ENCODE measurements at places on chromosomes 12 and 14.
A peak's percentile ranks its signal among the peaks of the same experiment; 100 is the strongest.

- no peak for DNase-seq
These were observed 32.5 kb upstream of the YAF2 start for GRCh38 chr12:42270596-42270995.

GRCh38 chr12:94435511-94435927 lies 24.1 kb downstream of the CEP83 start:
- no peak for DNase-seq

- DNase-seq, result no peak
These were observed 23.9 kb downstream of the PALS1 start for GRCh38 chr14:67265131-67265530.

- DNase-seq, result no peak
These were observed 50.0 kb downstream of the SPRING1 start for GRCh38 chr12:116687888-116688287.

DNA sequence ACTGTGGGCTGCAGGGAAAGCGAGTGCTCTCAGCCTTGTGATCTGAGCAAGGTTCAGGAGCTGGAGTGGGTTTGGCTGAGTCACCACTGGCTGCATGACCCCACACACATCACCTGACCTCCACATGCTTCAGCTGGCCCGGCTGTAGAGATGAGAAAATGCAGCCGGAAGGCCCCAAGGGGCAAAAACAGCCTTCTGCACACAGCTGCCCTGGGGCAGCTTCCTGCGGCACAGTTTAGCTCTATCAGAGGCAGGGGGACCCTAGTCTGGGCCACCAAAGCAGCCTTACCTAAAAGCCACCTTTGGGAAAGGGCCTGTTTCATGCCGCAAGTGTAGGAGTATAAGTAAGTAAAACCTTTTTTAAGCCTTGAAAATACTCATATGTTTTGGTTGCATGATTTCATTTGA lies 123.3 kb downstream of the SSPN start:
- DNase-seq, result no peak

DNA sequence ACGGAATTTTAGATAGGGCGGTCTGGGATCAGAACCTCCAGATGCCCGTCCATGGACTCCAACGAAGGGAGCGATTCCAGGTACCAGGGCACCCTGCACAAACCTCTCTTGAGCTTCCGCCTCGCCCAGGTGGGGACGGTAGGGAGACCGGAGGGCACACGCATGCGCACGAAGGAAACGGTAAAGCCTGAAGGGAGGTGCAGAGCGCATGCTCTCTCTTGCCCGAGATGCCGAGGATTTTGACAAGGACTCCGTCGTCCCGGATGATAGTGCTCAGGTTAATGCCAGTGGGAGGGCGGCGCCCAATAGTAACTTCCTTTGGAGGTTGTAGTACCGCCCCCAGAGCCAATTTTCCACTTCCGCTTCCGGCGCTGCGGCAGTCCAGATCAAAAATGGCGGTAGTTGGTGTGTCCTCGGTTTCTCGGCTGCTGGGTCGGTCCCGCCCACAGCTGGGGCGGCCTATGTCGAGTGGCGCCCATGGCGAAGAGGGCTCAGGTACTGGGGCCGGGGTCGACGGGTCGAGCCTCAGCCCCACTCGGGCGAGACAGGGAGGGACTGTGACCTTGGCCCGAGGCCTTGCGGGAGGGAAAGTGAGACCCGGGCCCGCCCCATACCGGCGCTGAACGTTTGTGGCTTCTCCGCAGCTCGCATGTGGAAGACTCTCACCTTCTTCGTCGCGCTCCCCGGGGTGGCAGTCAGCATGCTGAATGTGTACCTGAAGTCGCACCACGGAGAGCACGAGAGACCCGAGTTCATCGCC lies at the start of gene COX6A1:
COX6A1 (plus strand) TSS at position 379 of the 760 bp plus-strand sequence; CDS start at position 393, 14 bp downstream.
- DNase-seq, result peak; percentile 96

- no peak for DNase-seq
These were observed 11.6 kb downstream of the A2M start for GRCh38 chr12:9104087-9104486.

DNA sequence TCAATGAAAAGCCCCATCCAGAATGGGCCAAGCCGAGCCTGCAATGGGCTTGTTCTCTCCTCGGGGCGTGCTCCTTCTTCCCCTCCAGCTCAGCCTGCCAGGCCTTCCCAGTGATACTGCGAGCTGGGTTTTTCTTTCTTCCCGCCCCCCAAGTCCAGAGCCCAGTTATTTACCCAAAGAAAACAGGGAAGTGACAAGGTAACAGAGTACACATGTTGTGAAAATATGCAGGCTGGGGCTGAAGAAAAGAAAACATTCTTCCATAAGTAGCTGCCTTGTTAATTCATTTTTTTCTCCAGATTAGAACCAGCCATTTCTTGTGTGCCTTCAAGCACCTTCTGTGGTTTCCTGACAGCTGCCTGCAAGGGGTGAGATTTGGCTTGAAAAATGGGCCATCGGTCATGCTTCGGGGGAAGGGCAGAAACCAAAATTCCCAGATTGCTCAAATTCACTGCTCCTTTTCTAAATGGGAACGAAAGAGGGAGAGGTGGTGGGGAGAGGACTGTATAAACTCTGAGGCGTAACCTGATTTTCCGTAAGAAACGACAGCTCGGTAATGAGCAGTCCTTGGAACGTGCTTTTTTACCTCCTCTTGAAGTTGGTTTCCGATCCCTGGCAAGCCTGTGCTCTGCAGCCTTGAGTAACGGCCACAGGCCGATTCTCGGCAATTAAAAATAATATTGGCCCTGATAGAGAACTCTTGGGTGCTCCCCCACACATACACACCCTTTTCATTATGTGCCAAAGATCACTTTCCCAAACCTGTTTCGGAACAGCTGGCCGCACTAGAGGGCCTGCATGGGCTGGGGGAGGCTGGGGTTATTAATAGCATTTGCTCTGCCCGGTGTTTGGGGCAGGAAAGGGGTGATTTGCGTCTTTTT lies 229.4 kb downstream of the ZFP36L1 start:
- DNase-seq, result no peak

- no peak for DNase-seq
These were observed 18.0 kb downstream of the MFAP5 start for GRCh38 chr12:8644345-8645248.

DNA sequence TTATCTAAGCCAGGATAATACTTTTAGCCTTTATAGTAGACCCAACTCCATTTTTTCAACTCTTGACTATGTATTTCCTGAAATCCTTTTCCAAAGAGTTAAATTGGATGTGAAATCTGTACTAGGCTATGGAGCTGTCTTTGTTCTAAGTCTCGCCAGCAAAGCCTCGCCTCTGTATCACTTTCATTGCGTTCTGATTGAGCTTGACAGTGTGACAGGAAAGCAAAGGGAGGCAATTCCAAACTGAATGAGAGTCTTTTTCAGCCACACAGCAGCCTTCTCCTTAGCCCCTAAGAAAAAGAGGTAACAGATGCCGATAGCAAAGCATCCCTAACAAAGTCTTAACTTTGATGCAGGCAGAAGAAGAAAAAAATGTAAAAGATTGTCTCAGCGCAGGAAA lies 154.6 kb upstream of the OTX2 start:
- DNase-seq, result no peak

DNA sequence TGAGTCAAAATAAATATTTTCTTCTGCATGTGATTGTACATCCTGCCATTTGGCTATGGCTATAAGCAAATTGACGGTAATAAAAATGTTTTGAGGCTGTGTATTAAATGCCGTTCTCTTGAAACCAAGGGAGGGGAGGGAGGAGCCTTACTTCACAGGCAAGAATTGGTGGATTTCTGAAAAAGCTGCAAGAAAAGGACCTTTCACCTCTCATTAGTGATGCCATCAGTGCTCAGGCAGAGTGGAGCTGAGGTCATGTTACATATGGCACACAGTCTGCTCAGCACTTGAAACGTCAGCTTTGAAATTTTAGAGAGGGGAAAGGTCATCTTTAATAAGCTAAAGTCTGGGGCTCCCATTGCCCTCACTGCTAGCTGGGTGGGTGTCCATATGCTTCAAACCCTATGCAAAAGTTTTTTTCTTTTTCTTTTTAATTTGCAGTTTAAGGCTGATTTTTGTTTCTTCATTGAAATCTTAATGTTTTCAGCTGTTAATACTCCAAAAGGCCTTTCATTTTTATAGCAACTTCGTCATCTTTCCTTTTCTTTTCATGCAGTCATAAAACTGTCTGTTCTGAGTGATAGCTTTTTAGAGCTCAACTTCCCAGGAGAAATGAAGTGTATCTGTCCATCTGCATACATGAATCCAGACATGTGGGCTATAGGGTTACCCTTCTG lies 9.8 kb upstream of the SIX1 start:
- DNase-seq, result peak; percentile 84

GRCh38 chr14:61615743-61616523 lies 79.4 kb upstream of the HIF1A start:
- no peak for DNase-seq

- DNase-seq, result peak; percentile 21
These were observed 59.7 kb downstream of the LGMN start for GRCh38 chr14:92688434-92689375.

- no peak for DNase-seq
These were observed 321.6 kb downstream of the ZFP36L1 start for GRCh38 chr14:68471029-68471963.

DNA sequence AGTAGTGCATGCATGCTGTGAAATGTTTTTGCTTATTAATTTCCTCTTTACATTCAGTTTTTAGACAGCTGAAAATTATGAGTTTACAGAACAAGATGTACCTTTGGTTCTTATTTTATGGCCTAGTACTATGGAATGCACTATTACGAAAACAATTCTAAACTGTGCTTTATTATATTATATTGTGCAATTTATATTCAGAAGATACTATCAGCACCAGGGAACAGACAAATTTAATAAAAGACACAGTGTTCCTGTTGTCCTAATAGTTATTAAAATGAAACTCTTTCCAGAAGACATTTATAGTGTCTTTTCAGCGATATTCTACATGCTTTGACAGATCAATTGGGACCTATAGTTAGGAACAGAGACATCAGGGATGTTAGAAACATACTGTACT lies 427.3 kb downstream of the BTG1 start:
- DNase-seq, result no peak

DNA sequence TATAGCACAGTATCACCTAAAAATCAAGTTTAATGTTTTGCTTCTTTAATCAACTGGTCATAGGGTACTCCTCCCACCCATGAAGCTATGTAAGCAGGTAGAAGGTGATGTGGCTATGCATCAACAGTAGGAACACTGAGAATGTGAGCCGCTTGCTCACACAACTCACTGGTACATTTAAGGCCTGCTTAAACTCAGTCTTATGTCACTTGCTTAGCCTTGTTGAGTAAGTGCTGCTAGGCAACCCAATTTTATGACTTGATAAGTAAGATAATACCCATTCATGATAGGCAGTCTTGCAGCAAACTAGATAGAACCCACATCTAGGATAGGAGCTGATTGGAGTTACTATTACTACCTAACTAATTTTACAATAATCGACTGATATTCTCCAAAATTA lies 70.0 kb upstream of the BMP4 start:
- no peak for DNase-seq

DNA sequence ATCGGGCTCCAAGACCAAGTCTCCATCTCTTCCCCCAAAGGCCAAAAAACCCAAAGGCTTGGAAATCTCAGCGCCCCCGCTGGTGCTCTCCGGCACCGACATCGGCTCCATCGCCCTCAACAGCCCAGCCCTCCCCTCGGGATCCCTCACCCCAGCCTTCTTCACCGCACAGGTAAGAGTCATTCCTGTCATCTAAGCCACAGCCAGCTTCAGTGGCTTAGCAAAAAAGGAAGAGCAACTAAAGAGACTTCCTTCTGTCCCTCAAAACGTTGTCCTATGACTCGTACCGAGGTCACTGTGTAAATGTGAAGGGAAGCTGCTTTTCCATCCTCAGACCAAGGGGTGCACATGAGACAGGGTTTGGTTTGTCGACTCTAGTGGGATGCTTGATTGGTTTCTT lies 53.4 kb downstream of the ELK3 start:
- DNase-seq, result no peak

- no peak for DNase-seq
These were observed 2.8 kb upstream of the DHH start for GRCh38 chr12:49097381-49097780.

- peak; percentile 68 for DNase-seq
These were observed 139.1 kb upstream of the PELI2 start for GRCh38 chr14:55979096-55979495.

DNA sequence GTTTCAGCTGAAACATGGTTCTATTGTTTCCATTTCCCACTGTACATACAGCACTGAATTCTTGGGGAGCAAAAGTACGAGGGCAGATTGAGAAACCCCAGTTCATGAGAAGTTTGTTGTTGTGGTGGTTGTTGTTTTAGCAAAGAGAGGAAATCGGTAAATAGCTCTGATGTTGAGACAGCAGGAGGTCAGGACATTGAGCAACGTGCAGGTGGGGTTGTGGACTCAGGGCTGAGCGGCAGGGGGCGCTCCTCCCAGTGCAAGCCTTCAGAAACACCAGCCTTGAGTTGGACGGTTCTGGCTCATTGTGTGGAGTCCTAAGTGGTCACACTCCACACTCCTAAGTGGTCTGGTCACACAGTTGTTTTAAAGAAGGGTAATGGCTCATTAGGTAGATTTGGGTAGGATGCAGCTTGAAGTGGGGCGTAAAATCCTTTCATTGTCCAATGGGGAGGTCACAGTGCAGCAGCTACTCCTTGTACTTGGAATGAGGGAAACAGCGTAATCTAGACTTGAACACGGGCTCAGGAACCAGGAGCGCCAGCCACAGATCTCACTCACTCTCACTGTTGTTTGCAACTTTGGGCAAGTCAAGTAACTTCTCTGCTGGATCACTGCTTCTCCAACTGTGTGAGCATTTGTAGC lies 14.5 kb upstream of the PWP1 start:
- DNase-seq, result no peak

- no peak for DNase-seq
These were observed 873.6 kb downstream of the C12orf50 start for GRCh38 chr12:87155621-87156020.

DNA sequence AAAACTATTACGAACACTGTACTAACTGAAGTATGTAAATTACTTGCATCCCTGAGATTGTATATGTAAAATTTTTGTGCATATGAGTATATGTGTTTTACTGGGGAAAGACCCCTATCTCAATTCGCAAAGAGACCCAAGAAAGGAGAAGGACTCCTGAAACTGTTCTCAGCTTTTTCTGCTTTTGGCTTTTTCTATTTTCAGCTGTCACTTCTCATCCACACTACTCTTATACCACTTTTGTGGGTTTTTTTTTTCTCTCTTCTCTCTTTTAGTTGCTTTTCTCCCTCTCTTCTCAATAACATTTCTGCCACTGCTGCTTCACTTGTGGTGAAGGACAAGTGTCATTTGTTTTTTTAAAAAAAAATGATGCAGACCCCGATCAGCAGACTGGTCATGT lies 39.8 kb downstream of the NIN start:
- DNase-seq, result no peak

DNA sequence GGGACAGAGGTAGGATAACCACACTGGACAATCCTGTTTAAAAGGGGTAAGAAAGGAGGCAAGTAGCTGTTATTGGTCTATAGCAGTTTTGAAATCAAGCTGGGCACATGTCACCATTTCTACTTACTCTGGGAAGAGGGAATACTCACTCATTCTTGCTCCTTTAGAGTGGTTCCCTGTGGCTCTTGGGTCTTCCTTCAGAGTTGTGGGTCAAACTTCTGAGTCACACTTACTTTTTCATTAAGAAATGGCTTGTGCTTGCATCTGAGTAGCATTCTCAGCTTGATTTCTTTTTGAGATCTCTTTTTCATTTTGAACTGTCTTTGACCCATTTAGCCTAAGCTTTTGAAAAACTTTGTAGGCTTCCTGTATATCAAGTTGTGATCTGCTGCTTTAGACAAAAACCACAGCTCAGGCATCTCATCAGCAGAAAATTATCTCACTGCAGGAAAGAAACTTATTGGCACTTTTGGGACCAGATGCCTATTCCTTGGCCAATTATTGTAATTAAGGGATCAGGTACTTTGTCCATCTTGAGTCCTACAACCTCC lies 122.2 kb downstream of the AEBP2 start:
- DNase-seq, result no peak

- no peak for DNase-seq
These were observed 48.7 kb downstream of the CPM start for GRCh38 chr12:68884251-68884650.
